ENCODE measurements at places on chromosomes 13 and 19. TPM values are rescaled to one million over a fixed set of nuclear protein-coding genes. Genes with fewer than 3 reads are reported as not detected.

DNA sequence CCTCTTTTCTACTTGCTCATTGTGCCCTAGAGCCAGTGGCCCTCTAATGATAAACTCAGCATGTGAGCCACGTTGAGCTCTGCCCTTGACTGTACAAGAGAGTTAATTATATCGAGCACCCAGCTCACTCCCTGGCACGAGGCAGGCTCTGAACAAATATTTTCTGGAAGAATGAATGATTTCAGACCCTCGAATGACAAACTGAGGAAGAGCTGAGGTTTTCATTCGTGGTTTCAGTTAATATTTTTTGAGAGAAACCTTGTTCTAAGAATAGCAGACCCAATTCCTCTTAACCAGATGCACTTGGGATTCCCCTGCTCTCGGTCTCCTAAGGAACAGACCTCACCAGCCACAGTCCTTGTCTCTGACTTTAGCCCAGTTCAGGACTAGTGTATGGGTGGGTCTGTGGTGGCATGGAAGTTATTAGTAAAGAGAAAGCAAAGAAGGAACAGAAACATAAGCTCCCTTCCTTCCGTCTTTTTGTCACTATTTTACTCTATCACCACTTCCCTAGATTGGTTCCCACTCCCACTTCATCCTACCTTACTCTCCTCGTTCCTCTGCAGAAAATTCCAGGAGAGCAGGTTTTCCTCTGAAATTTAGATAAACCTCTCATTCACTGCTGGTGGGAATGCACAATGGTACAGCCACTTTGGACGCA is 22.1 kb upstream of the WDFY2 start:
- ATAC-seq = no peak

Gene MEIOSIN
- not detected for total RNA-seq

DNA sequence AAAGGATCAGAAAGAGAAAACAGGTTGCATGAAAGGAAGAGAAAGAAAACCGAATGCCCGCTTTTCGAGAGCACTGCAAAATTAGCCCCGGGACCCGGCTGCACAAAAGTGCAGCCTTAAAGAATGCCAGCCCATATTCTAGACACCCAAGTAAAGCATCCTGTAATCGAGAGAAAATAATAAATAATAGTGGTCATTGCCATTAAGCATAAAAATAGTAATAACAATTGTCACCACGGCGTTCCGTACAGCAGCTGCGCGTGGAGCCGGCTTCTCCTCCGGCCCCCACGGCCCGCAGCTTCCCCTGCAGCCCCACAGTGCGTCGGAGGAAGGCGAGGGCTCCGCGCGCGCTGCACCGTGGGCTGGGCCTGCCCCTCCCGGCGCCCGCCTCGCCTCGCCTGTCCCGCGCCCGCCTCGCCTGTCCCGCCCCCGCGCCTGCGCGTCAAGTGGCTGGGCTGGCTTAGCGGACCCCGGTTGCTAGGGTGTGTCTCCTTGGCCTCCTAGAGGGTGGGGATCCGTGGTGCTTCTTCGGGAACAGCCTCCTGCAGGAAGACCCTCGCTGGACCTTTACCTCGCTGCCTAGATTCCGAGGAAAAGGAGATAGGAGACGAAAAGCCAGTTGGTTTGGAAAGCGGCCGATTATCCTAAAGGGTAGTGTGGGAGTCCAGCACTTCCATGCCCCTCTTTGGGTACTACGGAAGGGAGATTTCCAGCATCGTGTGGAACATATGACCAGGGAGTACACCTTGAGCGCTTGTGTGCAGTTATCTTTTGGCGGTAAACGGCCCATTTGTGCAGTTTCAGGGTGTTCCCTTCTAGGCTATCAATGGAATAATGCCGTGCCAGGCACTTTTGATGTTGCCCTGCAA is at the start of gene LRRC63:
Gene LRRC63 (plus strand): TSS at position 446 of the 869 bp plus-strand sequence. CDS start 1,107 bp downstream, outside the sequence.
- ATAC-seq = peak; percentile 87

DNA sequence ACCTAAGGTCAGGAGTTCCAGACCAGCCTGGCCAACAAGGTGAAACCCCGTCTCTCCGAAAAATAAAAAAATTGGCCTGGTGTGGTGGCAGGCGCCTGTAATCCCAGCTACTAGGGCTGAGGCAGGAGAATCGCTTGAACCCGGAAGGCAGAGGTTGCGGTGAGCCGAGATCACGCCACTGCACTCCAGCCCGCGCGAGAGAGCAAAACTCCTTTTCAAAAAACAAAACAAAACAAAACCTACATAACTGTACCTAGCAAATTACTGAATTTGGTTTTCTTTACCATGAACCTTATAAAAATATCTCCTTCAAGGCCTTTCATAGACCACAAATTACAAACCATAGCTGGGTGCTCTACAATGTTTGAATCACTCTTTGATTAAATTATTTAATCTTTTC is 760 bp downstream of the ZNF91 start:
- ATAC-seq = peak; percentile 54

Gene MPND
- total RNA-seq = 22.0 TPM

- ATAC-seq = no peak
These were observed 7.6 kb downstream of the IL27RA start for GRCh38 chr19:14039181-14039580.

DNA sequence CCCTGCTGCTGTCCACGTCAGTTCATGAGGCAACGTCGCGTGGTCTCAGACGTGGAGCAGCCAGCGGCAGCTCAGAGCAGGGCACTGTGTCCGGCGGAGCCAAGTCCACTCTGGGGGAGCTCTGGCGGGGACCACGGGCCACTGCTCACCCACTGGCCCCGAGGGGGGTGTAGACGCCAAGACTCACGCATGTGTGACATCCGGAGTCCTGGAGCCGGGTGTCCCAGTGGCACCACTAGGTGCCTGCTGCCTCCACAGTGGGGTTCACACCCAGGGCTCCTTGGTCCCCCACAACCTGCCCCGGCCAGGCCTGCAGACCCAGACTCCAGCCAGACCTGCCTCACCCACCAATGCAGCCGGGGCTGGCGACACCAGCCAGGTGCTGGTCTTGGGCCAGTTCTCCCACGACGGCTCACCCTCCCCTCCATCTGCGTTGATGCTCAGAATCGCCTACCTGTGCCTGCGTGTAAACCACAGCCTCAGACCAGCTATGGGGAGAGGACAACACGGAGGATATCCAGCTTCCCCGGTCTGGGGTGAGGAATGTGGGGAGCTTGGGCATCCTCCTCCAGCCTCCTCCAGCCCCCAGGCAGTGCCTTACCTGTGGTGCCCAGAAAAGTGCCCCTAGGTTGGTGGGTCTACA is 6.6 kb downstream of the FSTL3 start:
- no peak for ATAC-seq

Gene ZNF724
- total RNA-seq = 2.6 TPM

DNA sequence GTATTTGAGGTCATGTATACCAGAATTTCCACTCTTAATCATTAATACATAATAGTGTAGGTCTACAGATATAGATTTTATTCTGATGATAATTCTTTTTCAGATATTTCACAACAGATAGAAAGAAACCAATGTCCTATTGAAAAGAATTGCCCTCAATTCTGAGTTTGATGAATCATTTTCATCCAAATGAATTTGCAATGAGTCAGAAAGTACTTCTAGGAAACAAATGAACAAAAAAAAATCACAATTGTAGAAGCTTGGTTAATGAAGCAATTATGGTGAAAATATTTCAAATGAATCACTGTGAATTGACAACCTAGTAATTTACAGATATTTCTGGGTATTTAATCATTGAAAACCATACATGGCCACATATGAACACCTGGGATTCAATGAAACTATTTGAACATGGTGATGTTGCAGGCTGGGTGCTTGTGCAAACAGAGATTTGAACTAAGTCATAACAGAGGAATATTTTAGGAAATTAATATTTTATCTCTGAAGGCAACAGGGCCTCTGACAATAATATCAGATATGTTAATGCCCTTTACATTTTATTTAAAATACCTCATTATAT is 360.9 kb downstream of the SLITRK5 start:
- ATAC-seq = no peak

GRCh38 chr13:101811284-101811839 is 358.9 kb downstream of the ITGBL1 start:
- no peak for ATAC-seq

Gene GDF15
- total RNA-seq = 3.9 TPM

DNA sequence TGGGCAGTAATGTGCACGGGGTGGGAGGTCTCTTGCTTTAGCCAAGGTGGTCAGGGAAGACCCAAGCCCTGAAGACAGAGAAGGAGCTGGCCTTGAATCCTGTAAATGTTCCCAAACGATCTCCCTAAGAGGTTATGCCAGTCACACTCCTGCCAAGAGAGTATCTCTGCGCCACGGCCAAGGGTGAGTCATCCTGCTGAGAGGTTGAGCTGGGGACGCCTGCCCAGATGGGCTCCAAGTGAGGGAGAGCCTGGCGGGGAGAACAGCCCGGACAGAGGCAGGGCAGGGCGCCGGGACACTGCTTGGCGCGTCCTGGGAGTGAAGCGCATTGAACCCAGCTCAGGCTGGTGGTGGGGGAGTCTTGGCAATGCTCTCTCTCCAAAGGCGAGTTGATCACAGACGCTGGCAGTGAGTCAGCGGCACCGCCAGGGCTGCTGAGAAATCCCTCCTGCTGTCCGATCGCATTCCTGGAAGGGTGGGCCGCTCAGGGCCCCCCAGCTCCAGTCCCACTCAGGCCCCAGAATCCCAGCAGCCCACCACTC is 16.4 kb downstream of the SULT2B1 start:
- peak; percentile 85 for ATAC-seq

GRCh38 chr13:51364404-51365008 is 25.0 kb downstream of the SERPINE3 start:
- ATAC-seq = no peak

Gene HIPK4
- total RNA-seq = not detected

DNA sequence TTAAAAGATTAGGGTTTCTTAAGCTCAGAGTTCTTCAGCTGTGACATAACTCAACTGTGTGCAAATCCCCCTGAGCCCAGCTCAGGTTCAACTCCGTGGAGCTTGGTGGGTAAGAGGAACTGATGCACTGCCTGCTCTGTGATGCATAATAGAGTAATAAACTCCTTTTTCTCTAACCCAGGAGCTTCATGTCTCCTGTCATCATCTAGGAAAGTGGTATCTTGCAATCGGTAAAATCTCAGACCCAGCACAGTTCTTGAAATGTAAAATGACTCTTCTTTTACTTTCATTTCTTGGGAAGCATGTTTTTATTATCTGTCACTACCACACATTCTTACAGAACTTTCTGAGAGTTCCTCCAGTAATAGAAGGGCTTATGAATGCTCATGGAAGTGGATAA is 123.8 kb upstream of the PCDH9 start:
- ATAC-seq = no peak

- no peak for ATAC-seq
These were observed 687 bp downstream of the KIR3DL2 start for GRCh38 chr19:54850930-54851329.

Gene TIMM13
- 106 TPM for total RNA-seq

Gene SIAH3
- 0.04 TPM for total RNA-seq

GRCh38 chr19:55358943-55359908 is 3.8 kb downstream of the GARIN5B start:
- no peak for ATAC-seq

DNA sequence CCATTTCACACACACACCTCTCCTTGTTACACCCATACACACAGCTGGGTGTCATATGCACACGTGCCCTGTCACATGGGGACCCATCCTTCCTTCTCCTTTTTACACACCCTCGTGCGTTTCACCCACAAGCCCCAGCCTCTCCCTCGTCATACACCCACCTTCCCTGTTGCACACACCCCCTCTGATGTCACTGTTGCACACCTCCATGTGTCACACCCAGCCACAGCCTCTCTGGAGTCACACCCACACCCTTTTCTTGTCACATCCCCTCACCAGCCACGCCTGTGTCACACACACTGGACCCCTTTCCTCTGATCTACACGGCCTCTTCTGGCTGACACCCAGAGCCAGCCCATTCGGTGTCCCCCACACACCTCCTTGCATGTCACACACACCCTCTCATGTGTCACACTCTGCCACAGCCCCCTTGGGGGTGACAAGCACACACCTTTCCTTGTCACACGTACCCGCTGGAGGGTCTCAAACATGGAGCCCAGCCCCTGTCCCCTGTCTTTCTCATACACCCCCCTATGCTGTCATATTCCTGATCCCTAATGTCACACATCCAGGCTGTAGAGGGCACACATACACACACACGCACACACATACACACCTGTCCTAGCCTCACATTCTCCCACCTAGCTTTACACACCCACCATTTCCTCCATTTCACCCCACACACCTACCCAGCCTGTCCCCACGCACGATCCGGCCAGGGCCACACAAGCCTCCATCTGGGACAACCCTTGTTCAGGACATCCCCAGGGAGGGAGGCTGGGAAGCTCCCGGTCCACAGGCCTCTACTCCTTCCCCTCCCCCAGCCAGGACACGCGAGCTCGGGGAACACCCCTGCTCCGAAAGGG is 1.4 kb downstream of the NOVA2 start:
- ATAC-seq = peak; percentile 58

GRCh38 chr19:7010722-7011593 is 10.3 kb downstream of the MBD3L2B start:
- ATAC-seq = no peak

DNA sequence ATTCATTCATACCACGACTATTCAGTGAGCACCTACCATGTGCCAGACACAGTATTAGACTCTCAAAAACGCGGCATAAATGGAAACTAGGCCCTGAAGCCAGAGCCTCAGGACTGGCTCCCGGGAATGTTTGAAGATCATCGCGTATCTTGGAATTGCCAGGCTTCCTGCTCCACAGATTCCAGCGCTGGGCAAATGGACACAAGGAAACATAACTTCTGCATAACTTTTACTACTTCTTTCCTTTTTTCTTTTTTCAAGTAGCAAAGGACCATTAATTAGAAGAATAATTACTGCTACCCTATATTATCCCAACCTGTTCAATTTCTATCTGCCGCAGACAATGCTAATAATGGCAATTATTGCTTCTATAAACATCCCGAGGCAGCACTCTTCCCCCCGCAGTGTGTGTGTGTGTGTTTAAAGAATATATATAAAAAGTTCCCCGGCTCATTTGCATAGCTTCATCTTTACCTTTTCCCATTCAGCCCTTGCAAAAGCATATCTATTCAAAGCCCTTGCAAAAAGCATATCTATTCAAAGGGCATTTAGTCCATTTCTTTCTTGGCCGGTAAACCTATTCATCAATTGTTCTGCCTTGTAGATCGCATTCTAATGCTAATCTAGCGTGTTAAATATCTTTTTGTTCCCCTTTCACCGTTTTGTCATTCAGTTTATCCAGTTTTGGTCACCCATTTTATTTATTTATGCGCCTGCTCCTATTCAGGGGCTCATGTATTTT is 6.1 kb downstream of the SOX21 start:
- ATAC-seq = no peak

GRCh38 chr19:46014534-46014933 is 8.3 kb downstream of the PGLYRP1 start:
- no peak for ATAC-seq

Gene ZIC2
- total RNA-seq = 0.04 TPM

- no peak for ATAC-seq
These were observed 16.1 kb downstream of the CKM start for GRCh38 chr19:45306518-45307027.

Gene KCNRG
- total RNA-seq = 0.68 TPM

Gene CDC42EP5
- 18.2 TPM for total RNA-seq
